Epithelial cell of proximal tubule (primary cell): ENCODE measurements at places on chromosomes 4 and X. TPM values are rescaled to one million over a fixed set of nuclear protein-coding genes. Genes with fewer than 3 reads are reported as not detected.

The SUPT20HL2 gene
- total RNA-seq, result not detected in 2 replicates

GRCh38 chr4:60723796-60724195 lies 476.3 kb upstream of the ADGRL3 start:
- DNase-seq, result no peak

DNA sequence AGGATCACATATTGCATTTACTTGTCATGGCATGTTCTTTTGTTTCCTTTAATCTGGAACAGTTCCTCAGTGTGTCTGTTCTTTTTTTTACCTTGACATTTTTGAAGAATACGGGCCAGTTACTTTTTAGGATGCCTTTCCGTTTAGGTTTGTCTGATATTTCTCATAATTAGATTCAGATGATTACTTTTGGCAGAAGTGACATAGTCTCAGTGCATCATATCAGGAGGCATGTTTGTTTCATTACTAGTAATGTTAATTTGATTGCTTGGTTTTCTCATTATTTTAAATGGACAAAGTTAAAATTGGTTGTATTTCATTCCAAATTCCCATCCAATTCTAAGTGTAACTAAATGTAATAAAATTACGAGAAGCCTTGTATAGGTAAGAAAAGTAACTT lies 8.3 kb downstream of the POLR2B start:
- no peak for DNase-seq

GRCh38 chr4:148077581-148077980 lies 345.7 kb downstream of the ARHGAP10 start:
- DNase-seq, result no peak

DNA sequence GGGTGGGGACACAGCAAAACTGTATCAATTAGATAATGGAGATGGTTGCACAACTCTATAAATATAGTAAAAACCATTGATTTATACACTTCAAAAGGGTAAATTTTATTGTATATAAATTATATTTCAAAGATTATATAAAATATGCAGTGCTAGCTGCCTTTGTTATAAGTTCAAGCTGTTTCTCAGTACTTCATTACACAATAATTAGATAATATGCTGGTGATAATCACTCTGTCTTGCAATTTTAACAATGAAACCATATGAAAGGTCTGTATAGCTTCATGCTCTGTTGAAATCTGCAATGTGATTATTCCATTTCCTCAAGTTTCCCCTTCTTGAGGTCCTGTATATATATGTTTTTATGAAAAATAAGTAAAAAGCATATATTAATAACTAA lies 73.4 kb upstream of the PLS3 start:
- DNase-seq, result no peak

DNA sequence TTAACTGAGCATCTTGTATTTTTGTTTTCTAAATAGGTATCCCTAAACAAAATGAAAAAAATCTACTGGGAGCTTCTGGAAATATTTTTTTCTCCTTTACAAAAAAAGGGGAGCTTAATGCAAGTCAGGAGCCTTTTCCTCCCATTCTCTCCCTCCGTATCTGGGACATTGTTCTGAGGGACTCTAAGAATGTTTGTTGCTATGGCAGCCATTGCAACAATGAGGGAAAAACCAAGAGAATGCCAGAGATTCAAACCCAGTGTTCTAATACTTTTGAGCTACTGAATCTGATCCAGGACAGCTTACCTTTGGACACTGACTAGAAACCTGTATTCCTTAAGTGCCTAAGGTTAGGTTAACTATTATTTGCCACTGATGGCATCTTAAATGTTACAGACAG lies 485.7 kb upstream of the HS3ST1 start:
- DNase-seq, result peak; percentile 37

GRCh38 chr4:38213083-38213805 lies 253.0 kb downstream of the PTTG2 start:
- no peak for DNase-seq

GRCh38 chr4:149370785-149371420 lies 444.7 kb downstream of the IQCM start:
- peak; percentile 40 for DNase-seq

GRCh38 chrX:108132876-108133275 lies 41.3 kb downstream of the ATG4A start:
- DNase-seq, result no peak

DNA sequence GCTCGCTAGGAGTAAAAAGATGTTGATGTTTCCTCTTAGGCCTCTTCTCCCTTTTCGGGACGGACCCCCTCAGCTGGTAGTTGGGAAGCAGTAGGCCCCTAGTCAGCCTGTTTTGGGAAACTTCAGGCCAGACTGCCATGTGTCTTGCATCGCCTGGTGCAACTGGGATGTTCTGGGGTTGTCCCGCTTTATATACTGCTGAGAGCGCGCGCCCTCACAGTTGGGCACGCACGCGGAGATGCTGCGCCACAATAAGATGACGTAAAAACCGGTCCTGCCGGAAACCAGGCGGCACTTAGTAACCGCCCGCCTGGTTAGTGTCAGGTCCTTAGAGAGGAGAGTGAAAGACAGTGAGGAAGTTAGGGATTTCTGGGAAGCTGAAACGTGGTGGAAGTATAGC lies 231.3 kb upstream of the CT83 start:
- DNase-seq, result no peak
